ENCODE measurements at places on chromosomes 16 and 17.

- no peak for DNase-seq
Measured at GRCh38 chr16:22813948-22814710, at the start of gene HS3ST2. Gene HS3ST2 (plus strand): TSS chr16:22814162. CDS start chr16:22814611, 449 bp downstream.

DNA sequence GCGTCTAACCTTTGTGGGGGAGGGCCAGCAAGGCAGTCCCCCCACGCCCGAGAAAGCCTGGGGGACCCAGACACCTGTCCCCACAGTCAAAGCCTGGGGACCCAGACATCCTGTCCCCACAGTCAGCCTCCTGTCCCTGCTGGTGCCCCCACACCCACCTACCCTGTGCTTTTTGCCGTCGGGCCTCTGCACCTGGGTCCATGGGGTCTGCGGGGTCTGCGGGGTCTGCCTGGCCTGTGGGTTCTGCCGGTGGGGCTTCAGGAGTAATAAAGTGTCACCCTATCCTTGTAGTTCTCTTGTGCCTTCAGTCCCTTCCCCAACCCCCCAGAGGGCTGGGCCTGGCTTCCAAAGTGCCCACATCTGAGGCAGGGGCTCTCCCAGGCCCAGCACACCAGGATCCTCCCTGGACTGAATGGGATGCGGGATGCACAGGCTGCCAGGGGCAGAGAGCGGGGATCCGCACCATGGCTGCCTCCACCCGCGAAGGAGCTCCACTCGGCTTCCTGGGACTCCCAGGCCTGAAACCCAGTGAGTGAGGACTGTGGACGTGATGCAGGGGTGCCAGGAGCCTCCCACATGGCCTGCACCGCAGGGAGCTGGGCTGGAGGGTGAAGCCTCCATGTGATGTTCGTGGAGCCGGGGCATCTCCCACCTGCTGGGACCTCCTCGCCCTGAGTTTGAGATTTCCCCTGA is 16.3 kb upstream of the DPEP1 start:
- DNase-seq: no peak

DNA sequence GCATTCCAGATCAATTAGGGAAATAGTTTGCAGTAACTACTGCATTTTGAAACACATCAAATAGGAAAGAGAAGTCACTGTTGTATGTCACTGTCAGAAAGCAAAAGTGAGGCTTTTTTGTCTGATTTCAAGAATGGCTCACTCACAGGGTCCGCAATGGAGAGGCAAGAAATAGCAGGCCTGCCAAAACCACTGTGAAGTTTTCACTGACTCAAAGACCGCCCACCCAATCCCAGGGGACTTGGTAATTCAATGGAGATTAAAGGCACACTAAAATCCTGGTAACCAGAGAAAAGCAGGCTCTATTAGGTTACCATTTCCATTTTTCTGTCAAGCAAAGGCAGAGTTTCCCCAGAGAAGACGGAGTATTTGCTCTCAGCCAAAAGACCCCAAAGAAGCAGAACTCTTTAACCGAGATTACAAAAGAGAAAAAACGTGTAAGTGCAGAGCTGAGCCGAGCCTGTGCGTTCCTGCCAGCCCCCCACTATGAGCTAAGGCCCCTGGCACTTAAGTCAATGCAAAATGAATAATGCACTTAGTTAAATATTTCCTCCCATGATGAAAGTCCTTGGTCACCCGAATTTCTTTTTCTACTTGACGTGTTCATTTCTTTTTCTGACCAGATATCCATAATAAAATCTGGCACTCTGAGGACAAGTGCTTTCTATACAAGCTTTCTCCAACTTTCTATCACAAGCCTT is 57.0 kb downstream of the FOXL1 start:
- DNase-seq: no peak

DNA sequence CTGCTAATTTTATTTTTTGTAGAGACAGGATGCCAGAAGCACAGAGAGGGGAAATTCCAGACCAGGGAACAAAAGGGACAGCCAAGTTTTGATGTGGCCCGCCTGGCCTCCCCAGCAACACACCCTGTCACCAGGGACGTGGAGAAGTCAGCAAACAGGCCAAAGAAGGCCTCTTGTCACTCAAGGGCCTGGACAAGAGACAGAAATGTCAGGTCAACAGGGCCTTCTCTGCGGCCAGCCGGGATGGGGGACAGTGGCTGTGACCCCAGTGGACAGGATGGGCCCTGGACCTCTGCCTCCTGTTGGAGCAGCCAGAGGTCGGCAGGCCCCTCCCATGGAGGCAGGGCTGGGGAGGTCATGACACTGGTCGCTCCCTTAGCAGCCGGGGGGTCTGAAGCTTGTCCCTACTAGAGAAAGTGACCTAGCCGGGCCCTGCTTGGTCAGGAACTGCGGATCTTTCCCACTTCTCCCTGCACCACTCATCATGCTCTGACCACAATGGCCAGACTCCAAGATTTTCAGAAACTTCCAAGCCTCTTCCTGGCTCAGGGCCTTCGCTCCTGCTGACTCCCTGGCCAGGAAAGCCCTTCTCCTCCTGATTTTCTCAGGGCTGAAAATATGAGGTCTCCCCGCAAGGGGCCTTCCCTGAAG is 9.2 kb upstream of the TVP23A start:
- DNase-seq: no peak

- DNase-seq: no peak
Measured at GRCh38 chr17:16971458-16972338, at the start of gene TNFRSF13B. Gene TNFRSF13B (minus strand): TSS chr17:16972118. CDS start chr17:16972075, 43 bp downstream.

DNA sequence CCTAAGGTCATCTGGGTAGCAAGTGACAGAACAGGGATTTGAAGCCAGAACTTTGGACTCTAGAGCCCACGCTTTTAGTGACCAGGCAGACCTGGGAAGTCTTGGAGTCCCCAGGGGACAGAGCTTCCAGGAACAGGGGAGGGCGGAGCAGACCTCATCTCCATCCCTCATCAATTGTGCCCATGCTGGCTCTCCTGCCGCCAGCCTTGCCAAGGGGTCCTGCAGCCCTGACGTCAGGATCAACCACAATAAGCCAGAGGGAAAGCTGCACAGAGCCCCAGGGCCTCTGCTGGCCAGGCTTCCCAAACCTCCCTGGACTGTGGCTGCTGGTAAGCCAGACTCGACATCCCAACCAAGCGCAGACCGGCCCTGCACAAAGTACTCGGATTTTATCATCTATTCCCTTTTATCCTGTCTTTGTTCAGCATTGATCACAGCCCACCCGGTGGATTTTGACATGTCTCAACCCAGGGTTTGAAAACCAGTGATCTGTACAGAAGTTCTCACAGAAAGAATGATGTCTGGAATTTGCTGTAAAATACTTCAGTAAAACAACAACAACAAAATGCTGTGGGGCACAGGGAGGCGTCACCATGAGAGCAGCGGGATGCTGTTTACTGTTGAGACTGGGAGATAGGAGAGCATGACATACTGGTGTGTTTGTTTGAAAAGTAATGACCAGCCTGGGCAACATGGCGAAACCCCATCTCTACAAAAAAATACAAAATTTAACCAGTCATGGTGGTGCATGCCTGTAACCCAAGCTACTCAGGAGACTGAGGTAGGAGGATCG is 11.8 kb downstream of the C16orf74 start:
- DNase-seq: no peak

DNA sequence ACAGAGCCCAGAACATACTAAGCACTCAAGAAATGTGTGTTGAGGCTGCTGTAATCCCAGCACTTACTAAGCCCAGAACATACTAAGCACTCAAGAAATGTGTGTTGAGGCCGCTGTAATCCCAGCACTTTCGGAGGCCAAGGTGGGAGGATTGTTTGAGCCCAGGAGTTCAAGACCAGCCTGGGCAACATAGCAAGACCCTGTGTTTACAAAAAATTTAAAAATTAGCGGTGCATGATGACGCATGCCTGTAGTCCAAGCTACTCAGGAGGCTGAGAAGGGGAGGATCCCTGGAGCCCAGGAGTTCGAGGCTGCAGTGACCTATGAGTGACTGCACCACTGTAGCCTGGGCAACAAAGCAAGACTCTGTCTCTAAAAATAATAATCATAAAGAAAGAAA is 6.7 kb upstream of the ZDHHC1 start:
- DNase-seq: no peak

- no peak for DNase-seq
Measured at GRCh38 chr17:31415640-31416502, 24.4 kb downstream of the RAB11FIP4 start.

GRCh38 chr16:66291833-66292232 is 74.7 kb upstream of the CDH5 start:
- DNase-seq: no peak
